ENCODE measurements at places on chromosomes 12 and 14. TPM values are rescaled to one million over a fixed set of nuclear protein-coding genes. Genes with fewer than 3 reads are reported as not detected.
A peak's percentile ranks its signal among the peaks of the same experiment; 100 is the strongest.

Gene PAX9
- 0.23 TPM for total RNA-seq

GRCh38 chr14:58752771-58753201 is 115.0 kb downstream of the DACT1 start:
- H3K36me3 ChIP-seq = no peaks in the 10 kb centered on the region
- no peak for DNase-seq
- no peaks in the 10 kb centered on the region for H3K27me3 ChIP-seq
- H3K4me3 ChIP-seq = no peak overlapping the region

DNA sequence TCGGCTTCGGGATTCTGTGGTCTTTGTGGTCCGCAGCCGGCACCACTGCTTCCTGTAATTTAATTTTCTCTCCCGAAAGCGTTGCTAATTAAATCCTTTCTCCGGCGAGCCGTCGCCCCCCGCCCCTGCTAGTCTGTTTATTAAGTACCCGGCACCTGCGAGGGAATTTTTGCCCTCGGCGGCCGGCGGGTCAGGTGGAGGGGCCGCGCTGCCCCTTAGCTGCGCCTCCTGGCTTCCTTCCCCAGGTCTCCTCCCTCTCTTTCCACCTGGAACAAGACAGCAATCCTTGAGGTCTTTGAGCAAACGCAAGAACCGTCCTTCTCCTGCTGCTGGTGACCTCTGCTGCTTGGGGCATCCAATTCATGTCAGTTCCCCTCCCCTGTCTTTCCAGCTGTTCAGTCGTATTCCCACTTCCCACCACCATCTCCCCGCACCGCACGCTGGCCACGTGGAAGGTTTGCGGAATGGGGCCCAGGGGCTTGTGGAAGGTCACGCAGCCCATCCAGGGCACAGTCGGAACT is 16.2 kb downstream of the ZDHHC22 start:
- peaks cover 47% of the 10 kb centered on the region for H3K27me3 ChIP-seq
- no peak for DNase-seq
- H3K4me1 ChIP-seq = peaks cover 52% of the 10 kb centered on the region
- peak overlapping the region; percentile 43 for H3K4me3 ChIP-seq

GRCh38 chr14:105806568-105806967 is 280.2 kb downstream of the TMEM121 start:
- peaks cover 20% of the 10 kb centered on the region for H3K27me3 ChIP-seq
- DNase-seq = no peak
- no peak overlapping the region for H3K27ac ChIP-seq
- no peak overlapping the region for H3K4me3 ChIP-seq
- H3K36me3 ChIP-seq = no peaks in the 10 kb centered on the region

DNA sequence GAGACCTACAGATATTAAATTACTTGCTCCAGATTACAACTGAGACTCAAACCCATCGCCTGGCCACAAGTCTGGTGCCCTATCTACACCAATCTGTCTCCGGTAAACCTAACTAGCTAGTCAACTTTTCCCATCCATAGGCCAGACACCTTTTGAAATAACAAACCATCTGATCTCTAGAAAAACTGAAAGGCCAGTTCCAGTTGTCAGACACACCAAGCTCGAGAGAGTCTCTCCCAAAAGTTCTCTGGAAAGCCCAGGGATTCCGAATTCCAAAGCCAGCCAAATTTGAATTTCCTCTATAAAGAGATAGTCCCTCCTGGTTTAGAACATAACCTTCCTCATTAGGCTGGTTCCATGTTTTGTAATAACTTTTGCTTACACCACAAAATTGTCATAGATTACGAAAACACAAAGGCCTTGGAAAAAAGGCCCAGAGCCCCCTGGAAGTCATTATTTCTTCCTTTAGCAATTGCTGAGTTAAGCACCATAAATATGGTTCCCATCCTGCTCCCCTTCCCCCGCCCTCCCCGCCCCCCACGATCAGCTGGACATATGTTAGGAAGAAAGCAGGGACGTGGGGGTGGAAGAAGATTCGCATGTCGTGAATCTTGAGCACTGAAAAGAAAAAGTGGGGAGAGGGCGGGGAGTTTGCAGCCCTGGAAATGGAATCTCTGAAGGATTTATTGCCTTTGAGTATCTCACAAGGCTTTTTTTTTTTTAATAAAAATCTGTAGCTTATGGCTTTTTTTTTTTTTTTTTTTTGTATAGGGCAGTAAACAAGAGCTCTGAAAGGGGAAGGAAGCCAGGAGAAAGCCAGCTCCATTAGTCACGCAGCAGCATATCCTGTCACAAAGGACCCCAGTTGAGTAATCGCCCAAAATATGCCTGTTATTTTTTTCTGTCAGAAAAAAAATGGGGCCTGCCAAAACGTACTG is 110.4 kb downstream of the ZFP36L1 start:
- no peaks in the 10 kb centered on the region for H3K36me3 ChIP-seq
- peaks cover 59% of the 10 kb centered on the region for H3K4me1 ChIP-seq
- no peaks in the 10 kb centered on the region for H3K27me3 ChIP-seq
- H3K27ac ChIP-seq = peak overlapping the region; percentile 88
- no peak overlapping the region for H3K4me3 ChIP-seq

- DNase-seq = no peak
- H3K27ac ChIP-seq = no peak overlapping the region
- H3K4me1 ChIP-seq = no peaks in the 10 kb centered on the region
Observed at GRCh38 chr14:30196861-30197260, 269.2 kb upstream of the PRKD1 start.

- no peaks in the 10 kb centered on the region for H3K27me3 ChIP-seq
- DNase-seq = no peak
- H3K27ac ChIP-seq = no peak overlapping the region
- H3K4me3 ChIP-seq = no peak overlapping the region
Observed at GRCh38 chr14:65128096-65128495, 25.8 kb upstream of the MAX start.

- H3K36me3 ChIP-seq = no peaks in the 10 kb centered on the region
- no peak overlapping the region for H3K4me3 ChIP-seq
- H3K27me3 ChIP-seq = no peaks in the 10 kb centered on the region
- H3K27ac ChIP-seq = no peak overlapping the region
- DNase-seq = no peak
Observed at GRCh38 chr12:77592836-77593235, 237.9 kb upstream of the NAV3 start.

GRCh38 chr12:27549801-27550652 is 26.0 kb downstream of the PPFIBP1 start:
- peaks cover 8% of the 10 kb centered on the region for H3K27me3 ChIP-seq
- no peaks in the 10 kb centered on the region for H3K36me3 ChIP-seq
- H3K4me3 ChIP-seq = no peak overlapping the region
- no peaks in the 10 kb centered on the region for H3K4me1 ChIP-seq
- H3K27ac ChIP-seq = no peak overlapping the region

- H3K27ac ChIP-seq = no peak overlapping the region
- no peaks in the 10 kb centered on the region for H3K4me1 ChIP-seq
- no peaks in the 10 kb centered on the region for H3K27me3 ChIP-seq
- no peaks in the 10 kb centered on the region for H3K36me3 ChIP-seq
Observed at GRCh38 chr12:4174417-4174816, 99.1 kb upstream of the CCND2 start.

All from T-cell (primary cell).